ENCODE measurements at places on chromosomes 7 and 10.
A peak's percentile ranks its signal among the peaks of the same experiment; 100 is the strongest.

DNA sequence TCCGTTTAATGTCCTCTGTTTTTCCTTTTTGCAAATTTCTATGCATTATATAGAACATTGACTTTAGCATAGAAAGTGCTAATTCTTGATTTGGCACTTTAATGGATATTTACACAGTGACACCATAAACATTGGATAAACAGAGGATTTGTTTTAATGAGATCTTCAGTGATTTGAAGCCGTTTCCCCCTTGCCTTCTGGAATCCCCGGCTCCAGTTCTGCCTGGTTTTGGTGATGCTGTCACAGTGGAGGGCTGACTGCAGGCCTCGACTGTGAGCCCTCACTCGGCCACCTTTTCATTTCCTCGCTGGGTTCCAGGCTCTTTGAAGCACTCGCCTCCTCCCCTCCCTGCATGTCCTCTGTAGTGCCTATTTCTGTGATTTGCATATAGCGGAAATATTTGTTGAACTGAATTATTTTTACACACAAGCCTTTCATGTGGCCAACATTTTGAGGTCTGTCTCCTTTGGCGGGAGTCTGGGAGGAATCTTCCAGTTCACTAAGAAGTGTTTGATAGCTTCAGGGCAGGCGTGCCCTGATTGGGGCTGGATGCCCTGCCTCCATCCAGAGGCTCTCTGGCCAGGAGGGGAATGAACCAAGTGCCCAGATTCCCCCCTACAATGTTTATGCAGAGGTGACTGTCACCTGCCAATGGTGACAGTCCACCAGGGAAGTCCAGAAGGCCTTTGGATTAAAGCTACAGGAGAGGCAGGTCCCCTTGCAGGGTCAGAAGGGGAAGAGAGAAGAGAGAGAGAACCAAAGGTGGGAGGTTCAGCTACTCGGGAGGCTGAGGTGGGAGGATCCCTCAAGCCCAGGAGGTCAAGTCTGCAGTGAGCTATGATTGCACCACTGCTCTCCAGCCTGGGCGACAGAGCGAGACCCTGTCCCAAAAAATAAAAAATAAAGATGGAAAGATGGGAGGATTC lies 67.5 kb downstream of the CUX1 start:
- no peak for DNase-seq

GRCh38 chr10:17758200-17758599 lies 6.2 kb downstream of the TMEM236 start:
- no peak for DNase-seq

DNA sequence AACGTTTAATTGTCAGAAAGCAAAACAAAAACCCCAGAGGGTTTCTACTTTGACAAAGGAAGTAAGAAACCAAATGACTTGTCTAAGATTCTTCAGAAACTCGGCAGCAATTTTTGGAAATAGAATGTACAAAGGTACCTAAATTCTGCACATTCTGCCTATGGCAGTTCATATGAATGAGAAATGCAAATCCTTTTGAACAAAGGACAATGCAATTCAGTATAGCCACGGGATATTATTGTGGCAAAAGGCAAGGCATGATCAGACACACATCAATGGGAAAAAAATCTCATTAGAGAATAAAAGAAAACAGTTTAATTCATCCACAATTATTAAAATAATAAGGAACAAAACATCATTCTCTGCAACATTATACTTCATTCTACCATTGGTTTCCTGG lies 93.4 kb downstream of the SEMA3C start:
- DNase-seq: no peak

- DNase-seq: no peak
Measured at GRCh38 chr7:55081472-55082227, 62.8 kb downstream of the EGFR start.

DNA sequence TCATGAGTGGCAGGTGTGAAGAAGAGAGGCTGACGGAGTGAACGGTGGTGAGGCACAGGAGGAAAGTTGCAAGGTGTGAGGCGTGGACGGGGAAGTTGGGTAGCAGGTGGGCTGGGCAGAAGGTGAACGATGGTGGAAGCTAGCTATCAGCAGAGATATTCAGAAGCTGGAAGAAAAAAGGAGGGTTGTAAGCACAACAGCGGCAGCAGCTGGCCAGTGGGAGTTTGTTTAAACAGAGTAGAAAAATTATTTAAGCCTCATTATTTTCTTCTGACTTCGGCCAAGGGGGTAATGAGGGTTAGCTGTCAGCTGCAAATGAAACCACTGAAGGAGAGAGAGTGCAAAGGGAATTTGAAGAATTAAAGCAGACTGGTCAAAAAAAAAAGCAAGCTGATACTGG lies 62.1 kb upstream of the PRKAR2B start:
- DNase-seq: no peak

DNA sequence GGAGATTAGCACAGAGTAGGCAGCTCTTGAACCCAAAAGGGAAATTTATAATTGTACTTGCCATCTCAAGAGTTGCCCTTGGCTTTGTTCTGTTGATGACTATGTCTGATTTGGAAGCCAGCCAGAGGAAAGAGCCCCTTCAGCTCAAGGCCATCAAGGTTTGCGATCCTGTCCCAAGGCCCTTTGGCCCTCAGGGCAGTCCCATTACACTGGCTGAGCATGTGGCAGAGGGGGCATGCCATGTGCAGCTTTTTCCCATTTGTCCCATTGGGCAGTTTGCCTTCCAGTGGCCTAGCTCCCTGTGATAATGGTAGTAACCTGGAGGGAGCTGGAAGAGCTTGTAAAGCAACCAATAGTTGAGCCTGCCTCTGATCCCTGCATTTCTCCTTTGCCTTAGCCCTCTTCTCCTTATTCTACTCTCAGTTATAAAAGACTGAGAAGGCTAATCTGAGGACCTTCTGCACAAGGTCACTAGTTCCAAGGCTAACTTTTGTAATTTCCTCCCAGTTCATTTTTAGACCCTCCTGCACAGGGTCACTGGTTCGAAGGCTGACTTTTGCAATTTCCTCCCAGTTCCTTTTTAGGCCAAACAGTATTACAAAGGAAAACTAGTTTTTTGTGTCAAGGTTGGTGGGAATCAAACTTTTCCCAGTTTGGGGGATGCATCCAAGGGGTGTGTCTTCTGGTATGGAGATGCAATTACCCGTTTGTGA lies 31.0 kb upstream of the ARHGAP12 start:
- DNase-seq: no peak

GRCh38 chr7:77388055-77388641 lies 28.0 kb downstream of the GSAP start:
- DNase-seq: no peak

DNA sequence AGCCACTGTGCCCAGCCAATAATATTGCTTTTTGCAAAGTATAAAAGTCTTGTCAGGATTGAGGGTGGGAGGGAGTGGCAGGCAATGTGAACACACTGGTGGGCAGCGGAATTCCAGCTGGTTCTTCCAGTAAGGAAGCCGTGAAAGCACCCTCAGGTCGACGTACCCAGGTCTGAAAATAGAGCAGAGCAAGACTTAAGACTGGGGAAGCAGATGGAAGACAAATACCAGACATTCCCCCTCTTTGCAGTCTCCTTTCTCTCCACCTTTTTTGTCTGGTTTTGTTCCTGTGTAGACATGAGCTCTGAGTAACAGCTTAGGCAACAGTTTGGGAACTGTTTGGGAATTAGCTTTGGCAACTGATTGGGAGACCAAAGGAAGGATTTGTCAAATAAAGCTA lies 17.6 kb upstream of the CSTF2T start:
- DNase-seq: no peak

DNA sequence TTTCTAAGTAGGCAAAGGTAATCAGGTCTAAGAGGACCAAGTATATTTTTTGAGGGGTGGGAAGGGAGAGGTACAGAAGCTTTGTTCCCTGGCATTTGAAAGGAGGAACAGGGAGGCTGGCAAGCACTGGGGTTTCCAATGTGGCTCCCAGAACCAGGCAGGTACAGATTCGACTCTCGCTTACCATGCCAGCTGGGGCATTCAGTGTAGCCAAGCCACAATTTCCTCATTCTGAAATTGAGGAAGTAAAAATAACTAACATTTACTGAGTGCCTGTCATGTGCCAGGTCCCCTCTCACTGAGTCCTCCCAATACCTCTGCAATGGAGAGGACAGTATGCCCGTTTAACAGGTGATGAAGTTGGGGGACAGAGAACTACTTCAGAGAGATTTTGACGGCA lies 45.9 kb upstream of the BET1 start:
- no peak for DNase-seq

GRCh38 chr10:118729641-118730258 lies 25.0 kb downstream of the CACUL1 start:
- no peak for DNase-seq

DNA sequence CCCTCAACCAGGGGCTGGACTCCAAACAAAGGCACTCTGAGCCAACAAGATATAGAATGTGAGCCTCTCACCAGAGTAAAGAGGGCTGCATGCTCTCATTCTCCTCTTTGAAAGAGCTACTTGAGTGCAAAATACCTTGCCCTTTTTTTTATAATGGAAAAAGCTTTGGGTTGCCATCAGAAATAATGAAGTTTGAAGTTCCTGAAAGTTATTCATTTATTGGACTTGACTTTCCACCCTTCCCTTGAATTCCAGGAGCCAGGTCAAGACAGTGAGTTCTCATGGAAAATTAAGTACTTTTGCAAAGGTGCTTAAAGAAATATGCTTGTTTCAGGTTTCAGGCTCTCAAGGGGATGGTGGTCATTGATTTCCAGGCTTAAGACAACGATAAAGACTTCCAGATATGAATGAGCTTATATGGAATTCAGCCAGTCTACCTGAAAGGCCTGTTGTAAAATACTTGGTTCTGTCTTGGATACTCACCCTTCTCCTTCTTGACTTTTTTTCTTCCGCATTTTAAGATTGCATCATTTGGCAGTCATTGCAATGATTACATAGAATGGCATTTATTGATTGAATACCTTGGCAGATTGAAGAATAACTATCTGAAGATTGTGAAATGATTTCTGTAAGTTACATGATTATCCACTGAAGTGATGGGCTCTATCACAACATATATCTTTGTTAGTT lies 696.4 kb downstream of the INHBA start:
- no peak for DNase-seq

DNA sequence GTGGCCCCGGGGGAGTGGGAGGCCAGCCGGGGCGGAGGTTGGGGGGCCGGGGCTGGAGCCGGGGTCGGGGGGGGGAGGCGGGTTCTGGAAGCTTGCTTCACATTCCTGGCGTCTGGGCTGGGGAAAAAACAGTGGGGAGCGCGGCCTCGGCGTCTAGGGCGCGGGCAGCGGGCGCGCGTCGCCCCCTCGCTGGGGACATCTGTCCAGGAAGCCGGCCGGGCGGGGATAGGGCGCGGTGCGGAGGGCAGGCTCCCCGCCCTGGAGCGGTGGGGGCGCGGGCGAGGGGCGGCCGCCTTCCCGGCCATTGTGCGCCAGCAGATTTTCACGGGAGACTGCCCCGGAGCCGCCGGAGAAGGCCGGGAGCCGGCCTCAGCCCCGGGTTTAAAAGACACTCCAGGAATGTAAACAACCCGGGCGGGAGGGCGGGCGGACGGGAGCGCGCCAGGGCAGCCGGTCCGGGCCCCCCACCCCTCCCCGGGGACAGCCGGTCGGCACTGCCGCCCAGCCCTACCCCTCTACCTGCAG lies 1.4 kb downstream of the ZMIZ1 start:
- peak; percentile 55 for DNase-seq

- no peak for DNase-seq
Measured at GRCh38 chr10:13690281-13690825, 103.6 kb downstream of the PRPF18 start.

DNA sequence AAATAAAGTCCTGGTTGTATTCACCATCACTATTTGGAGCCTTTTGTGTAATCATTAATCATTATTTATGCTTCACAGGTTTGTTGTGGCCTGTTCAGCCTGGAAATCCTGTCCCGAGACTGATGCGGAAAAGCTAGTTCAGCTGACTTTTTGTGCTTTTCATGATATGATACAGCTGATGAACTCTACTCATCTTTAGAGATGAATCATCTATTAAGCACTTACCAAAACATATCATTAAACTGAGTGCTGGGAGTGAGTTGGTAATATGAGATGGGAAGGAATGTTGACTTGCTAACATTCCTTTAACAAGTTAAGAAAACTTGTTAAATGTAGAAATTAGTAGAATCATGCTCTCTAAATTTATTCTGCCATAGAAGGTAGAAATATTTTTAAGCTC lies 53.0 kb downstream of the CROT start:
- DNase-seq: no peak

DNA sequence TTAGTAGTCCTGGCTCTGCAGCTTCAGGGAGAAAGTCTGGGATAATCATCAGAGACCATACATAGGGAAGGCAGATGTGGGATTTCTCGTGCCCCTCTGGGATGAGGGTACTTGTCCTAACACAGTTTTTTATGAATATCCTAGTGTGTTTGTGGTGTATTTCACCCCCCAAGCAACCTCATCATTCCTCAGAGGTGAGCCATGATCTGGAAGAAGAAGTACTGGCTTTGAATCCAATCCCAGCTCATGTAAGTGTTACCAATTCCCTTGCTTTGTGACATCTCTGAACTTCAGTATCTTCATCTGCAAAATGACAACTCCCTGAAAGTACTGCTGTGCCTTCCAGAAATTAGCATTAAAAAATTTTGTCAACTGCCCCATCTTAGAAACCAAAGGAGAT lies 347.5 kb upstream of the ZMIZ1 start:
- DNase-seq: no peak

GRCh38 chr10:6136215-6137201 lies 47.7 kb downstream of the RBM17 start:
- DNase-seq: no peak

- no peak for DNase-seq
Measured at GRCh38 chr10:93300288-93300917, 181.7 kb downstream of the MYOF start.

DNA sequence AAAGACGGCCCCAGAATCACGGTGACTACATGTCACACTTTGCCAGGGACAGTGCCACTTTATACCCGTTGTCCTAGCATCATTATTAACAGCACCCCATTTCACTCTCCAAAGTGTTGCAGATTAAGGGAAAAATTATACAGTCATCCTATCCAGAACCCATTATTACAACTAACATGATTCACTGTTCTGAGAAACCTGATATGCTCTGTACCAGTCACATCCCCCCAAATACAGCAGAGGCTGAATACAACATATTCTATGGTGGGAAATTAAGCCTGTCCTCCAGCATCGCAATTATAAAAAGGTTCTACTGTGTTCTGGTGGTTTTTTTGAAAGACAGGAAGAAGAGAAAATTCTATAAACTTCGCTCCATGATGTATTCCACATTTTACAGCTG lies 162.1 kb downstream of the JAZF1 start:
- DNase-seq: no peak

DNA sequence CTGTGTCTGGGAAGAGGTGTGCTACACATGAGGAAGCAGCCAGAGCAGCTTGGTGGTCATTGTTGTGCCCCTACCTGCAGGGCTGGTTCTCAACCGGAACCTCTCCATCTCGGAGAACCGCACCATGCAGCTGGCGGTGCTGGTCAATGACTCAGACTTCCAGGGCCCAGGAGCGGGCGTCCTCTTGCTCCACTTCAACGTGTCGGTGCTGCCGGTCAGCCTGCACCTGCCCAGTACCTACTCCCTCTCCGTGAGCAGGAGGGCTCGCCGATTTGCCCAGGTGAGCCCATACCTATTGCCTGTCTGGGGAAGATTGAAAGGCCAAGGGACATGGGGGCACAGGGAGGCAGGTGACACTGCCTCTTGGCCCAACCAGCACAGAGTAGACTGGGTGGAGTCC lies 29.3 kb upstream of the CSGALNACT2 start:
- peak; percentile 30 for DNase-seq

Measured in right lobe of liver (tissue), 6 donors.